Sigmoid colon (tissue), 7 donors: ENCODE measurements at places on chromosomes 7 and 10.
A peak's percentile ranks its signal among the peaks of the same experiment; 100 is the strongest.

DNA sequence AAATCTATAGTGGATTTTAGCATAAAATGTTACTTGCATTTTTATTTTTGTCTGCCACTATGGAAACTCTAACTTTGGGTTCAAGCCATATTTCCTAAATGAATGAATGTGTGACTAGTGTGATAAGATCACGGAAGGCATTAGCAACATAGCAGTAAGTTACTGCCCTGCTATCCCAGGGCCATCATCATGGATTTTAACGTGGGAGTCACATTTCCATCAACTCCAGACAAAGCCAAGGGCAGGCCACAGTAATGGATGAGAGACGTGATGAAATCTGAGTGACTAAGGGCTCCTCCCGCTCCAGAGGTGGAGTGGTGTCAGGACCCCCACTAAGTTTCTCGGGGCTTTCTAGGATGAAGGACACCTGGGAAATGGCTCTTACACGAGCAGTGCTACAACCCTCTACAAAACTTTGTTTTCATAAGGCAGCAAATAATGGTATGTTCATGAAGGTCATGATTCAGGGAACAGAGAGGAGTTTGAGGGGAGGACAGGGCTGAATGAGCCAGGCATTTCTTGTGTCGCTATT lies 34.3 kb downstream of the C10orf120 start:
- no peaks in the 10 kb centered on the region for H3K27me3 ChIP-seq
- DNase-seq = no peak
- no peak overlapping the region for H3K27ac ChIP-seq
- H3K36me3 ChIP-seq = no peaks in the 10 kb centered on the region
- no peak overlapping the region for H3K4me3 ChIP-seq
- no peaks in the 10 kb centered on the region for H3K4me1 ChIP-seq

DNA sequence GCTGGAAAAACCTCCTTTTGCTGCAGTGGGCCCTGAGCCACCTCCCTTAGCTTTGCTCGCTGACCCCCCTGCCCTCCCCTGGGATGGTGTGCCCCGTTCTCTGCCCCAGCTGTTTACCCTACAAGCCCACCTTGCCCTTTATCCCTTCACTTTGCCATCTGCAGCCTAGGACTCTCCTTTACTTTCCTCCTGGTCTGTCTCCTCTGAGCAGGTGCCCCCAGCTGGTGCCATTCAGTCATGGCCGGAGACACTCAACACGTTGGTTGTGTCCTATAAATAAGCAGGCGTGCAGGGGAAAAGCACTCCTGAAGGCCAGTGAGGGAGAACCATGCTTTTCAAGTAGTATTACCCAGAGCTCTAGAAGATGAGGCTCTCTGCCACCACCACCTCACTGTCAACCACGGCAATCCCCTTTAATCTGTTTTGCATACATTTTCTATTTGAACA lies 6.1 kb downstream of the RASSF4 start:
- H3K4me1 ChIP-seq = peaks cover 4% of the 10 kb centered on the region
- no peaks in the 10 kb centered on the region for H3K27me3 ChIP-seq
- H3K27ac ChIP-seq = peak overlapping the region; percentile 90
- H3K4me3 ChIP-seq = no peak overlapping the region

- DNase-seq = peak; percentile 69
- peak overlapping the region; percentile 34 for H3K4me3 ChIP-seq
- peak overlapping the region; percentile 64 for H3K27ac ChIP-seq
- H3K4me1 ChIP-seq = peaks cover 15% of the 10 kb centered on the region
These were observed 982 bp downstream of the COBL start for GRCh38 chr7:51315393-51316261.

DNA sequence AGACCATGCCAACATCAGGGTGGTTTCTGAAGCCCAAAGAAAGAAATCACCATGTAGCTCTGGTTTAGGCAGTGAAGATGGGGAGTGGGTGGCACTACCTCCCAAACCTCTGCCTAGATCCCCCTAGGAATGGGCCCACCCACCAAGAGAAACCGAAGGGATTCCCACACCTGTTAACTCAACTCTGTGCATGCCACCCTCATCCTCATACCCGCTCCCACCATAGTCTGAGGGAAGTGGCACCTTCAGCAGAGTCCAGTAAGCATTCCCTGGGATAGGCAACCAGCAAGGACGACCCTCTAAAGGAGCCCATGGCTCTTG lies 1.7 kb upstream of the PLXNA4 start:
- H3K4me1 ChIP-seq = peaks cover 40% of the 10 kb centered on the region
- H3K27ac ChIP-seq = no peak overlapping the region
- H3K27me3 ChIP-seq = peaks cover 12% of the 10 kb centered on the region
- H3K36me3 ChIP-seq = no peaks in the 10 kb centered on the region
- H3K4me3 ChIP-seq = no peak overlapping the region

- DNase-seq = no peak
- no peaks in the 10 kb centered on the region for H3K4me1 ChIP-seq
- no peak overlapping the region for H3K4me3 ChIP-seq
- H3K36me3 ChIP-seq = no peaks in the 10 kb centered on the region
These were observed 901.2 kb downstream of the KCNMA1 start for GRCh38 chr10:76736392-76736791.

DNA sequence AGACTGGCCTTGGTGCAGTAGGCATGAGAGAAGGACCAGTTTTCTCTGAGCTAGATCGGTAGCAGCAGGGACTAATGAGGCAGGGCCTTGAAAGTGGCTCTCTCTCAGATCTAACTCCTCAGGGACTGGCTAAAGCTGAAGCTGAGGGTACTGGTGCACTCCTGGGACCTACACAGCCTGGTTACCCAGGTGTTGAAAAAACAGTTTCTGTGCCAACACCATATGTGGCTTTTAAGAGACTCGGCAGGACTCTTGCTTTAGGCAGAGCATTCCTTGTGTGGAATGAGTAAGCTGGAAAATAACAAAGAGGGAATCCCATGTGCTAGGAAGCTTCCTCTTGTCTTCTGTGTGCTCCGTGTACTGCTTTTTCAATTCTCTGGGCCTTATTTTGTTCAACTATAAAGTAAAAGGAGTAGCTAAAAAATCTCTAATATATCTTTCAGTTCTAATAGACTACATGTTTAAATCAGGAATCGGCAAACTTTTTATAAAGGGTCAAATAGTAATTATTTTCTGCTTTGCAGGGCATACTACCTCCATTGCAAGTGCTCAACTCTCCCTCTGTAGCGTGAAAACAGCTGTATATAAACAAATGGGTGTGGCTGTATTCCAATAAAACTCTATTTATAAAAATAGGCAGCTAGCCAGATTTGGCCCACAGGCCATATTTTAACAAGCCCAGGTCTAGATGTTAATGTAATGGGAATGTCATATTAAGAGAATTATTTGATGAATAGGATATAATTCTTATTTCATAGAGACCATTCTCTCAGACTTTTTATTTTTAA lies 186.1 kb upstream of the KAT6B start:
- no peak overlapping the region for H3K4me3 ChIP-seq
- H3K27ac ChIP-seq = no peak overlapping the region
- H3K4me1 ChIP-seq = peaks cover 18% of the 10 kb centered on the region
- no peaks in the 10 kb centered on the region for H3K36me3 ChIP-seq

GRCh38 chr7:155999631-156000489 lies 187.6 kb upstream of the SHH start:
- no peak overlapping the region for H3K27ac ChIP-seq
- no peak for DNase-seq
- H3K27me3 ChIP-seq = no peaks in the 10 kb centered on the region
- no peaks in the 10 kb centered on the region for H3K4me1 ChIP-seq
- H3K36me3 ChIP-seq = no peaks in the 10 kb centered on the region
